Activated naive CD4-positive, alpha-beta T cell treated with anti-CD3 and anti-CD28 coated beads, Interleukin-2, amount 50 U/mL, for 16 hours (primary cell): ENCODE measurements at places on chromosomes 2 and 18.

GRCh38 chr2:120324933-120325332 is 21.0 kb upstream of the INHBB start:
- DNase-seq = no peak

DNA sequence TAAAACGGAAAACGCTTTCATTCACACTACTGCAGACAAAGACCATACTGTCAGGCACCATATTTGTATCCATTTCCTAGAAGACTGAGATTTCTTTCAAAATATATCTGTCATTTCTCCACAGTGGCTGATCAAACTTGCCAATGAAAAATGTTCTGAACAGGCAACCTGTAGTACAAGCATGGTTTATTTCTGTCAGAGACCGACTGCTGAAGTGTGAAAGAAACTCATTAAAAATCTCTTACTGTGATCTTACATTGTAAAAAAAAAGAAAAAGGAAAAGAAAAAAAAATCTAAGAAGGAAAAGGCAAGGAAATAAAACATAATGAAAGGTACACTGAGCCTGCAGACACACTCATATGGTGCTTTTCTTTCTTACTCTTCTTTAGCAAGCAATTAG is 184.5 kb downstream of the STK39 start:
- DNase-seq = no peak

GRCh38 chr2:151862700-151863099 is 34.5 kb upstream of the ARL5A start:
- DNase-seq = no peak

- DNase-seq = no peak
Measured at GRCh38 chr2:12455661-12456060, 261.1 kb upstream of the TRIB2 start.

- no peak for DNase-seq
Measured at GRCh38 chr18:27378431-27379095, 193.5 kb upstream of the CHST9 start.

GRCh38 chr18:60452421-60452820 is 79.8 kb upstream of the MC4R start:
- DNase-seq = no peak

GRCh38 chr2:133768256-133768655 is 200.0 kb upstream of the NCKAP5 start:
- DNase-seq = no peak

GRCh38 chr18:11268153-11268552 is 118.8 kb upstream of the PIEZO2 start:
- DNase-seq = no peak

DNA sequence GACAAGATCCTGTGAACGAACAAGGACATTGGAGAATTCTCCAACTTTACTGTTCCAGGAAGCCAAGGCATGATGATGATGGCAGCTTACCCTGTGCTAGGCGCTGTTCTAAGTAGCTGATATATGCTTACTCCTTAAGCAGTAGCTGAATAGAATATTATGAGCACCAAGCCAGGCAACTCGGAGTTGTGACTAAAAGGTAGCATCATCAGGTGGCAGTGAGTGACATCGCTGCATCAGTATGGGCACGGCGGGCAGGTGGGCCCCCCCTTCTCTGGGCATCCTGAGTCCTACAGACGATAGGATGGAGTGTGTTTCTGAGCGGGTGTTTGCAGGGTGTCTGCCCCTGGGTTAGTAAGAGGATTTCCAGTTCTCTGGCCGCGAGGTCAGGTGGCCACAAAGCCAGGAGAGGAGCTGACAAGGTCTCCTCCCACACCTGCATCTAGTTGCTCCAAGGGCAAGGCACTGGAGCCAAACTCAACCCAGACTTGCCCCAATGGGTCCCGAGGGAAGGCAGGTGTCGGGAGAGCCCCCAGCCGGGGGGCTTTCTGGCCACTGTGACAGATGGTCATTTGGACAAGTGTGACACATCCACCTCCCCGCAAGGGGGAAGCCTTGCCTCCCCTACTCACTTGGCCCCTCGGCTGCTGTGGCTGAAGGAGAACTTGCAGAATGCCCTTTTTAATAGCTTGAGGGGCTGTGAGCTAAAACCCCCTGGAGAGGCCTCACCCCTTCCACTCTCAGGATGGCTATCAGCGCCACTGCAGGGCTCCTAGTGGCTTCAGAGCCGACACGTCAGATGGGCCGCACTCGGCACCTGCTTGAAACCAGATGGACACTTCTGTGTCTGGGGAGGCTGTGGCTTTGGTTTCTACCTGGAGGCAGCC is 55.5 kb downstream of the CRACDL start:
- no peak for DNase-seq

- no peak for DNase-seq
Measured at GRCh38 chr2:213315168-213315876, 31.1 kb downstream of the SPAG16 start.

- no peak for DNase-seq
Measured at GRCh38 chr2:8652774-8653426, 29.0 kb upstream of the ID2 start.

DNA sequence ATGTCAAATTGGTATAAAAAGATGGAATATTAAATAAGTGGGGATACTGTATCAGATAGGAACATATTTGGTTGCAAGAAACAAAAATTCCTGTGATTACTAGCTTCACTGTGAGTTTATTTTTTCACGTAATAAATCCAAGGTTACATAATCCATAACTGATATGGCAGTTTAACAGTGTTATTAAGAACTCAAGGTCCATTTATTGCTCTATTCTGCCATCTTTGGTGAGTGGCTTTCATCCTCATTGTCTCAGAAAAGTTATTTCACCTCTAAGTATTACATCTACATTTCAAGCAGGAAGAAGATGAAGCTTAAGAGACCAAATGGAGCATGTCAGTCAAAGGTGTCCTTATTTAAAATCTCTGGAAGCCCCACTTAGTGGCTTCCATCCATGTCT is 37.2 kb downstream of the YIPF4 start:
- no peak for DNase-seq

DNA sequence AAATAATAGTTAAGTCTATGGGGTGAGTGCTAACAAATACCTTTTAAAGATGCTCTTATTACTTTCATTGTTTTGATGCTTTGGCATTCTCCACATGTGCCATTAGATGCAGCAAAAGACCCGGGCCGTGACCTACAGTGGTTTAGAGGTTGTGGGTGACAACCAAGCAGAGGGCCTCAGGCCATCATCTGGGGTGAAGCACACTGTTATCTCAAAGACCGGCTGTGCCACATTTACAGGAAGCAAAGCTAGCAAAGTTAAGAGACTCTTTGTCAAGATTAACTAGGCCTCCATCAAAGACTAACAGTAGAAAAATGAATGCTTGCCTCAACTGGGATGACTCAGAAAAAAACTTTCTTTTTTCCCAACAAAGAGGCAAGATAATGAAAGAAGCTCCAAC is 695.3 kb downstream of the SATB2 start:
- DNase-seq = no peak

GRCh38 chr2:157055660-157056199 is 201.8 kb upstream of the GALNT5 start:
- no peak for DNase-seq

DNA sequence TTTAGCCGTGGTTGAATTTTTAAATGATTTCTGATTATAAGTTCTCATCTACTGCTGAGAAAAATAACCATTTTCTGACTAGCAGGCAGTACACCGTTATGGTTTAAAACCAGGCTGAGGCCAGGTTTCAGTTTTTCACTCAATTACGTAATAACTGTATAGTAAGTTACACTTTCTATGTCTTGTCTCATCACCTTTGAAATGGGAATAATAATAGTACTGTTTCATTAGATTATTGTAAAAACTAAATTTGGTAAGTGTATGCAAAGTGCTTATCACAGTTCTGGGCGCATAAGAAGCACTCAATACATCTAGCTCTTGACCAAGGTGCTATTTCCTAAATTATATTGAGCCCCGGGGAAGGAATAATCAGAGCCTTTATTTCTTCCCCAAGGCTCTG is 76.8 kb downstream of the LIMS1 start:
- DNase-seq = no peak
